ENCODE measurements at places on chromosomes 7 and 10. TPM values are rescaled to one million over a fixed set of nuclear protein-coding genes. Genes with fewer than 3 reads are reported as not detected.

IDI2 gene
- total RNA-seq = not detected

FAM131B gene
- 3.3 TPM for total RNA-seq

WNT8B gene
- not detected for total RNA-seq

C10orf53 gene
- not detected for total RNA-seq

HNRNPA2B1 gene
- total RNA-seq = 142 TPM

SUN3 gene
- total RNA-seq = not detected

NPY4R2 gene
- not detected for total RNA-seq

FIS1 gene
- total RNA-seq = 135 TPM

CALHM3 gene
- total RNA-seq = not detected

ZNF783 gene
- total RNA-seq = 23.6 TPM

STAG3 gene
- total RNA-seq = 0.56 TPM

CDC14C gene
- total RNA-seq = not detected

ACSM6 gene
- total RNA-seq = not detected

LRRC18 gene
- total RNA-seq = not detected

BTBD16 gene
- total RNA-seq = not detected

DEPP1 gene
- 473 TPM for total RNA-seq

C10orf67 gene
- total RNA-seq = not detected

C10orf62 gene
- 1.2 TPM for total RNA-seq

FOXP2 gene
- 16.7 TPM for total RNA-seq

ZNF786 gene
- total RNA-seq = 9.2 TPM
